Osteoblast (primary cell): ENCODE measurements at places on chromosomes 6 and 20. TPM values are rescaled to one million over a fixed set of nuclear protein-coding genes. Genes with fewer than 3 reads are reported as not detected.

GRCh38 chr6:3724451-3725144, 26.9 kb downstream of the PXDC1 start:
- DNase-seq: peak; percentile 90

DNA sequence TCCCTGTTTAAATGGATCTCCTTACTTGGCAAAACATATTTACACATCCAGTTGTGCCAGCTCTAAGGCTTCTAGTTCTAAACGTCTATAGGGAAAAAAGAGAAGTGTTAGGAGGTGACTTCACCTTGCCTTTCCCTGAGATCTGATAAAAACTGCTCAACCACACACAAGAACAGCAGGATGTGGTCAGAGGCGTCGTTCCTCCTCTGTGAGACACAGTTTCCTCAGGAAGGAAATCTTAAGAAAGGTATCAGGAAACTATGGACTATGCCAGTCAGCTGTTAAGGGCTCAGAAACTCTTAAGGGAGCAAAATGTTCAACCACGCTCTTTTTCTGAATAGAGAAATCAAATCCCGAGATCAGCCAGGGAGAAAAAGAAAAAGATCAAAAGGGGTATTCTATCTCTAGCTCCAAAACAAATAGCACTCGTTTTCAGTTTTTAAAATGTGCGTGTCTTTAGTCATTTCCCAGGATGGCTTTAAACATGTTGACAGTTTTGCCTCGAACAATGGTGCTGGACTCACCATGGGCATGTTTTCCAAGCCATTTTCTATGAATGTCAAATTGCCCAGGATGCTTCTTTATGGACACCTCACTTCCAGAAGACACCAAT, 154.5 kb downstream of the HACE1 start:
- DNase-seq: no peak

- DNase-seq: no peak
These were observed 427.5 kb downstream of the PHF3 start for GRCh38 chr6:64062960-64063683.

- DNase-seq: no peak
These were observed 51.6 kb downstream of the SYNJ2 start for GRCh38 chr6:158033077-158033750.

Gene PSORS1C1
- 1.2 and 2.2 TPM in 2 replicates for total RNA-seq

DNA sequence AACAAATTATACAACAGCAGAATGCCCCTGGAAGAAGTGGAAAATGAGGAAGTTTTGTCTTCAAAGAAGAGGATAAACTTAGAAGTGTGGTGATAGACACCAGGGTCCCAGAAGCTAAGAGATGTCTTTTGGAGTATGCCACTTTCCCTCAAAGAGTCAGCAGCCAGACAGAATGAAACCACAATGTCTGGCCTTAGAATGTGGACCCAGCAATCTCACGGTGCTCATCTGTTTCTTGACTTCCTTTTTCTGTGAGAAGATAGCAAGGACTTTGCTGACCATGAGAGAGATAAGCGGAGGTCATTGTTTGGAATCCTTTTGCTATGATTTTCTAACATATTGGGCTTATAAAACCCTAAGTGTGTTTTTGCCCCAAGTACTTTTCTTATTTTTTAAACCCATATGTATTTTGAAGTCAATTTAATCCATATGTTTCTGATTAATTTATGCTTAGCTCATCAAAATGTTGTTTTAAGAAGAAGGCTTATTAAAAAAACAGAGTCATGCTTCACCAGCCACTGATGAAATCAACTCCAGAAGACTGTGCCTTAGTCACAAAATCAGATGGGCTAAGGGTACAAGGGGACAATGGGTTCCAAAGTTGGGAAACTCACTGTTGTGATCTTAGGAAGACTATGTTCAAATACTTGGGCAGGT, 451.2 kb upstream of the JAG1 start:
- no peak for DNase-seq

Gene MARCKS
- 535 and 570 TPM in 2 replicates for total RNA-seq

- DNase-seq: no peak
These were observed 6.4 kb downstream of the OSBPL2 start for GRCh38 chr20:62244644-62245108.

DNA sequence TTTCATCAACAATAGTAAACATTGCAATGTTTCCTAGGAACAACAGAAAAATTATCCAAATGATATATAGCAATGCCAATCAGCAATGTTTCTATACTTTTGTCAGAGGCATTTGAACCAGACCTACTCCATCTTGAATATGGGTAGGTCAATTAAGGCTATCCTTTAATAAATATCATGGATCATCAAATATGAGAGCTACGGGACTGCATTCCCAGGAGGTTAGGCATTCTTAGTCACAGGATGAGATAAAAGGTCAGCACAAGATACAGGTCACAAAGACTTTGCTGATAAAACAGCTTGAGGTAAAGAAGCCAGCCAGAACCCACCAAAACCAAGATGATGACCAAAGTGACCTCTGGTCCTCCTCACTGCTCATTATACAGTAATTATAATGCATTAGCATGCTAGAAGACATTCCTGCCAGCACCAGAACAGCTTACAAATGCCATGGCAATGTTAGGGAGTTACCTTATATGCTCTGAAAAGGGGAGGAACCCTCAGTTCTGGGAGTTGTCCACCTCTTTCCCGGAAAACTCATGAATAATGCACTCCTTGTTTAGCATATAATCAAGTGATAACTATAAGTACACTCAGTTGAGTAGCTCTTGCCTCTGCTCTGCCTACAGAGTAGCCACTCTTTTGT, 8.6 kb upstream of the SERPINB6 start:
- DNase-seq: no peak

DNA sequence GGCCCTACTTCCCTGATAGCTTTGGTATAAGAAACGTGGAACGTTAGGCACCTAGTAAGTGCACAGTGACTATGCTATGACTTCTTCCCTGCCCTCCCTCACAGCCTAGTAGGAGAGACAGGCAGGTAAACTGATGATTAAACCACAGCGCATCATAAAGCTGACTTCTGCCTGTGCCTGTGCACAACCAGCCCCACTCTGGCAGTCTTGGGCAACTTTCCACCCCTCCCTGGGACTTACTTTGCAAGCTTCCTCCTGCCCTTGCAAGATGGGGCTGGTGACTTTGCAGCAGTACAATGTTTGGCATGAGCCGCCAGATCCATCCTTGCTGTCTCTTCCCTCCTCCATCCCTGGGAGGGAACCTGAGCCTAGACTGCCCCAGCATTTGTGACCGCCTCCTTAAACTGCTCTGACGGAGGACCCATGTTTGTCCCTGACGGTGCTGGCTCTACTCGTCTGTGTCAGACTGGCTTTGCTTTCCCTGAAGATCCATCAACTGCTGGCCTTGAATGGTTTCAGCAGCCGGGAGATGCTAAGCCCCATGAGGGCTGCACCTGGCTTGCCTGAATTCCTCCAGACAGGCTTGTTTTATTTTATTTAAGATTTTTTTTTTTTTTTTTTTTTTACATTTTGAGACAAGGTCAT, 36.1 kb downstream of the EFCAB8 start:
- peak; percentile 68 for DNase-seq

- no peak for DNase-seq
These were observed 57.3 kb upstream of the SLC35B3 start for GRCh38 chr6:8492536-8493133.

GRCh38 chr20:4153661-4154238, 138.4 kb upstream of the RNF24 start:
- DNase-seq: peak; percentile 63

GRCh38 chr6:156464100-156464878, 312.9 kb upstream of the ARID1B start:
- DNase-seq: no peak

Gene SMOC2
- total RNA-seq: 0.36 and 10.6 TPM in 2 replicates

- no peak for DNase-seq
These were observed 25.9 kb downstream of the PNLDC1 start for GRCh38 chr6:159826004-159826403.

GRCh38 chr6:72977114-72977513, 248.2 kb downstream of the KHDC1L start:
- DNase-seq: no peak

DNA sequence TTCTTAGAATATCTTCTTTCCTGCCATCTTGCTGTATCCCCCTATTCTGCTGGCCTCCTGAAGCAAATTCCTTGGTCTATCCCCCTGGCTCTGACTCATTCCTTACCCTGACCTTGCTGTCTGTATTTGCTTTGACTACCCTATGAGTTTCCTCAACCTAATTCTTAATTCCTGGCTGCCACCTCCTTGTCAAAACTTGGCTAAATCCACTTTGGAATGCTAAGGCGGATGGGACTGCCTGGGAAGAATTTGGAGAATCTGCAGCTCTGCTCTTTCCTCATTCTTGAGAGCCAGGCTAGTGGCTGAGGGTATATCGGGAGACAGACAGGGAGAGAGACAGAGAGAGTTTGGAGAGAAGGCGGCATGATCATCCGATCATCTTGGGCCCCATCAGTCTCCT, 24.4 kb downstream of the CAP2 start:
- peak; percentile 85 for DNase-seq

Gene LY6G6F
- total RNA-seq: not detected in 2 replicates
